ENCODE measurements at places on chromosomes 5 and 9. TPM values are rescaled to one million over a fixed set of nuclear protein-coding genes. Genes with fewer than 3 reads are reported as not detected.

- peak; percentile 39 for DNase-seq
Observed at GRCh38 chr5:24644761-24645160, at the start of gene CDH10. CDH10 (minus strand) TSS chr5:24644978; CDS start chr5:24593490, 51,488 bp downstream.

Gene FAM221B
- total RNA-seq = 0.32 TPM

DNA sequence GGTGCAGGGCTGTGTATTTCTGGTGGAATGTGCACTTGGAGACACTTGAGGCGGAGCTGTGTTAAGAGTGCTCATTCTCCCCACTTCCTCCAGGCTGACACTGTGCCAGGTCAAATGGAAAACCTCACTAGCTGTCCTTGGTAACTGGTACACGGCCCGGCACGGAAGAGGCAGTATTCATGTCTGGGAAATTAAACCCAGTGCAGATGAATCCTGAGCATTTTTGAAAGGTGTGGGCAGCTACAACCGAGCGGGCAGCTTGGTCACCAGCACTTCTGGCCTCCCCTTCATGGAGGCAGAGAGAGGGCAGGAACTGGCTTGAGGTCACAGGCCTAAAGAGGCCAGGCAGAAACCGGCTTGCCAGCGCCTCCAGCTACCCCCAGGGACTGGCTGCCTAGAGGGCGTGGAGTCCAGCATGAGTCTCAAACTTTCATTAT is 1.6 kb downstream of the CLPTM1L start:
- peak; percentile 70 for DNase-seq

Gene TMEM252
- 0.30 TPM for total RNA-seq

DNA sequence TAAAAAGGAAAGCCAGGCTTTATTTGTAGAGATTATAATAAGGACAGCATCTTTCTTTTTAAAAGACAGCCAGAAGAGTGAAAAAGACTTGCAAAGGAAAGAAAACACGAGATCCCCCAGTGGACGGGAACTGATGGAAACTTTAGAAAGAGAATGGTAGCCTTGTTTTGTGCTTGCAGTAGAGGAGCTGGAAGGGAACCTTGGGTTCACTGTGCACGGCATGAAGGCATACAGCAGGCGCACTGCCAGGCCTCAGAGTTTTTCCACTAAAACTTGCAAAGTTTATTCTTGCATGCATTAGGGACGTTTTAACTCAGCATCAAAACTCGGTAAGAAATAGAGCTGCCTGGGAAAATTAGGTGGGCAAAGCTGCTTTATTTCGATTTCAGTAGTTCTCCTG is 248.6 kb downstream of the IRX1 start:
- DNase-seq = no peak

Gene TMC1
- total RNA-seq = not detected

Gene FABP6
- 4.9 TPM for total RNA-seq

Gene GRIN1
- 0.92 TPM for total RNA-seq

DNA sequence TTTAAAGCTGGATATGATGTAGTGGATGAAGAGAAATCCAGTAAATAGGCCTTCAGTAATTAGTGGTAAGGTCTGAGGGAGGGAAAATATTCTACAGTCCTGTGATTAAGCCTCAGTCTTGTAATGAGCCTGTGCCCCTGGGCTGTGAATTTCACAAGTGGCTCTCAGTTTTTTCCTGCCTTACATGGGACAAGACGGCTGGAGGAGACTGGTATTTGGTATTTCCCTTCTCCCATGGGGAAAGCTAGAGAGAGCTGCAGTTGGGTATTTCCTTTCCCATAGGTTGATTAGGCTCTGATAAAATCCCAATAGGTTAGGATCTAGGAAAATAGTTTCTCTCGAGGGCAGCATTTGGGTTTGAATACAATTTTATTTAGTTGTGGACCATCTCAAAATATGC is 62.2 kb upstream of the GNA14 start:
- no peak for DNase-seq

- DNase-seq = no peak
Observed at GRCh38 chr5:19986806-19987205, 1.2 kb downstream of the CDH18 start.

Gene TSTD2
- 18.6 TPM for total RNA-seq

- no peak for DNase-seq
Observed at GRCh38 chr9:14849851-14850250, 60.4 kb downstream of the FREM1 start.

GRCh38 chr5:142798099-142798770 is 28.1 kb downstream of the ARHGAP26 start:
- no peak for DNase-seq

Gene ADAMTSL1
- 3.7 TPM for total RNA-seq

DNA sequence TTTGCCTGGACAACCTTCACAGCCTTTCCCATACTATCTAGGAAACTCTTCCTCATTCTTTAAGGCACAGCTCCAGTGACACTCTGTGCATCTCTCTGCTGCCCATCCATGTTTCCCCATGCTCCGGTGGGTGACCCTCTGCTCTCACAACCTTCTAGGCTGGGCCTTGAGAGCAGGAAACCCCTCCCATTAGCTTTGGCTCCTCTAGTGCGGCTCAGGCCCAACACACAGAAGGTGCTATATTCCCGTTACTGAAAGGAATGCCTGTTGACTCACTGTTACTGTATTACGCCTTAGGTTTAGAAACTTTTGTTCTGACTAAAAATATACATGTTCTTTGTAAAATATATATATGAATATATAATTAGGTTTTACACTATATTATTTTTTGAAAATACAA is 8.1 kb upstream of the CCL28 start:
- no peak for DNase-seq
